Astrocyte of the hippocampus (primary cell): ENCODE measurements at places on chromosomes 7 and 10.

- no peak for DNase-seq
Observed at GRCh38 chr7:110885474-110885873, 205.5 kb upstream of the LRRN3 start.

GRCh38 chr7:1714583-1715330, 44.7 kb downstream of the ELFN1 start:
- DNase-seq: no peak

DNA sequence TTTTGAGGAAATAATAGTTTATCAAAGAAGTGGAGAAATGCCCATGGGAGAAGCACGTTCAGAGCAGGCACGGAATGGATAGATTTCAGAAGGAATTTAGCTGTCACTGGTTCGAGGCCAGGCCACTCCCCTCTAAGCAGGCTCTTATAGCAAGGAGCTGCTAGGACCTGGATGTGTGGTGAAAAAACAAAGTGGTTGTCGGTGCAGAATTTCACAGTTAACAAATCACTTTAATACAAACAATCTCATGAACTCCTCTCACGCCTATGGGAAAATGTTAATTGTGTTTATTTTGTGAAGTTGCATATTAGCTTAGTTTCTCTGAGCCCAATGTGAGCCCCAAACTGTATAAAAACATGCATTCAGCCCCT, 176.3 kb downstream of the PKD1L1 start:
- no peak for DNase-seq

GRCh38 chr10:75803816-75804552, 372.6 kb downstream of the LRMDA start:
- no peak for DNase-seq

- DNase-seq: no peak
Observed at GRCh38 chr10:78441694-78442093, 408.0 kb downstream of the RPS24 start.

DNA sequence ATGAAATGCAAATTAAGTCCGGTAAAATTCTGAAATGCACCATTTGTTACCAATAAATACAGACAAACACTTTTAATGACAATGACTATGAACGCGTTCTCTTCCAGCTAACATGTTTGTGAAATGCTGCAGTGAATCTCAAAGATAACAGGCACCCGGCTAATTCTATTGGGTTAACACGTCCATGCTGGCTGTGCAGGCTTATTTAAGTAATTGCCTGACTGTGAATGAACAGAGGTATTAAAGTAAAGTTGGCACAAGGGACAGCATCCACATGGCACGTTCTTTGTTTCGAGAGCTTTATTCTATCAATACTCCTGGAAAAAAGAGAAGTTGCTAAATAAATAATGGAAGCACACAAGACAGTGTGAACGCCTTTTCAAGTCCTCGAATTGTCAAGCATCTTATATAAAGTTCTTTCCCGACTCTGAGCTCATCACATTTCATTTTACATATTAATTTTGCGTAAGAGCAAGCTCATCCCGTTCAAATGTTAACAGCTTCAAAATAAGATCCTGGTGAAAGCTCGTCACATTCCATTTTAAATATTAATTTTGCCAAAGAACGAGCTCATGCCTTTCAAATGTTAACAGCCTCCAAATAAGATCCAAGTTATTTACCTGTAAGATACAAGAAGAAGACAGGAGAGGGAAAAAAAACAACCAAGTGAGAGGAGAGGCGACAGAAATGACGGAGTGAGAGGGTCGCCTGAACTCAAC, 111.3 kb upstream of the RHEB start:
- peak; percentile 41 for DNase-seq

DNA sequence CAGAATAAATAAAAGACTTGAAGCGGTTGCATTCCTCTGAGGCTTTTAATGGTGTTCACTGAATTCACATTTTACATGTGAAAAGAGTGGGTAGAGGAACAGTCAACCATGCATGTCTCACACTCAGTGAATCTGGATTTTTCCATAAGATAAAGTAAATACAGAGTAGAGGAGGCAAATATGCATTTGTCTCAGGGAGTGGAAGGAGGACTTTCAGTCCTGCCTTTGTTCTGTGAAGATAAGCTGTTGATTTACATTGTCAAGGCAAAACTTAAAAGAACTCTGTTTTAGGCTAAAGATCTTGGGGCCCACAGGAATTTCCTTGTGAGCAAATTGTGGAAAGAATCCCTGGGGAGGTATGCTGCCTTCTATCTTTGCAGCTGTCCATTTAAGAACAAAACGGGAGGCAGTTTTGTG, 825.3 kb upstream of the MBL2 start:
- DNase-seq: peak; percentile 64
